Coronary artery (tissue), 2 donors: ENCODE measurements at places on chromosomes 2 and 18.

- no peak for DNase-seq
Measured at GRCh38 chr2:133352719-133353118, 215.5 kb downstream of the NCKAP5 start.

DNA sequence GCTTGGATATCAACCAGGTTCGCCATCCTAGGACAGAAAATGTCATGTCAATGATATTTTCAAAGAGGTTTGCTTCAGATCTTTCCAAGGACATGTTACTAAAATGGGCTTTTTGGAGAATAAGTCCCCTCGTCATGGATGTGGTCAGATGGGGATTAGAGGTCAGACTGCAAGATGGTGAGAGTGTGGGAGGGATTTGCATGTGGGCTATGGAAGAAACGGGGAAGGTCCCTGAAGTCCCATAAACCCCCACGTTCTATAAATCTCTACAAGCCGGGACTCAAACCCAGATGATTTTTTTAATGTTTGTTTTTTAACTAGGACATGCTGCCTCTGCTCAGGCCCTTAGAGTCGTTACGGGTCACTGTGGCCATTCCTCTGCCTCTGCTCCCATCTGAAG, 37.7 kb upstream of the IGFBP5 start:
- no peak for DNase-seq

DNA sequence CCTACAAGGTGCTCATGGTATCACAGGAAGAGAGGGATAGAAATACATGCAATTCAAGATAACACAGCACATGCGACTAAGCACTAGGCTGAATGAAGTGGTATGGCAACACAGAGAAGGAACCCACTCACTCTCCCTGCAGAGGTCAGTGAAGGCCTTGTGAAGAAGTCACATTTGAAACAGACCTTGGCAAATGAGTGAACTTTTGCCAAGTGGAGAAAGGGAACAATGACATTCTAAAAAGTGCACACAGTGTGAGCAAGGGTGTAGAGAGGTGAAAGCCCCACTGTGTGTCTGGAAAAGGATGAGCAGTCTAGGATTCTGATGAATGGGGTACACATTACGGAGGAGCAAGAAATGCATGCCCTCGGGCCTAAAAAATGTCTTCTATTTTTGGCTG, 23.3 kb downstream of the KLF7 start:
- DNase-seq, result no peak

- peak; percentile 84 for DNase-seq
Measured at GRCh38 chr18:13530879-13531387, 195.4 kb downstream of the FAM210A start.

DNA sequence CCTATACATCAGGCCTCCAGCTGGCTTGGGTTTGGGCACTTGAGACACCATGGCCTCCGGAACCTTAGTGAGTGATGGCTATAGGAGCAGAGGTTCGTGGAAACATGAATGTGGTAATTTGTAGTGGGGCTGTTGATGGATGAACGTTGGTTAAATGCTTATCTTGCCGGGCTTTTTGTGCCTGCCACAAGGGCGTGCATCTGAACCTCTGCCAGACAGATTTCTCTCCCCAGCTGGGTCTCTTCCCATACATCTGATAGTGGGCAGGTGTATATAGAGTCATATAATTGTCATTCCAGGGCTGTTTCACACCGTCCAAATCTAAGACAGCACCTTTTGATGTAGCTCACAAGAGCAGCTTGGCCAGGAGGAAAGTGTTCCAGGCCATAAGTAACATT, 14.7 kb downstream of the LAMA3 start:
- peak; percentile 52 for DNase-seq

GRCh38 chr2:69945941-69946340, 15.5 kb downstream of the ASPRV1 start:
- no peak for DNase-seq

DNA sequence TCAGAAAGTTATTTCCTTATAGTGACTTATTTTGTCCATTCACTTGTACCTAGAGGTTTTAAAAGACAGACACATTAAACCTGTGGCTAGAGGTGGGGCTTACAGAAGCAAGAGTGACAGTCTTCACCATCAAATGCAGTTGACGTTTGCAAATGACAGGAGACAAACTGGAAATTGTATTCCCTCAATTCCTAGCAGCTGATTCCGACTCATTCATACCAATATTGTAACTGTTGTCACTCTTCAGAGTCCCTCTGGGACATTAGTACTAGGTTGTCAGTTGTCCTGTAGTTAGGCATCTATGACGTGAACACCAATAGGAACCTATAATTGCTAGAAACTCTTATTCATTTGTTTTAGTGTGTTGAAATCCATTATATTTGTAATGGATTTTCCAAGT, 794.7 kb downstream of the DCC start:
- DNase-seq, result no peak

- DNase-seq, result no peak
Measured at GRCh38 chr18:55110436-55110835, 151.2 kb upstream of the CCDC68 start.

GRCh38 chr2:73104933-73105332, 7.8 kb downstream of the RAB11FIP5 start:
- DNase-seq, result peak; percentile 52

DNA sequence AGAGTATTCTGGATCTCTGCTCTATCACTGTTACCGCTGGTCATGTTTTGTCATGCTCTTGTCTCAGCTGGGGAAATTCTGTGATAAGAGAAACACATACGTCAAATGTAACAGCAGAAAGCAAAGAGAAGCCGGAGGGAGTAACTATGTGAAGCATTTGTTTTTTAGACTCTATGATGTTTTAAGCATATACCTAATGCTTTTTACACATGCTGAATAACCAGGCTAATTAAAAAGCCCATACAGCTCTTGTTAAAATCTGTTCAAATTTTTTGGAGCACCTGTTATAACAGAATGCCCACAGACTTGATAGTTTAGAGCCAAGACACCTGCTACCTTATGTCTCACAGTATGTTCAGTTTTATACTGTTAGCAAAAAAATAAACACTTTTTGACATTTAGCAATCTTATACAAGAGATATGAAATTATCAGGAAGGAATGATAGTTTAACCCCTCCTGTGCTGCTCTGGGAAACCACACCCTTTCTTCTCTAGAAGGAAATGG, 92.3 kb upstream of the TANK start:
- no peak for DNase-seq

- no peak for DNase-seq
Measured at GRCh38 chr2:151297882-151298281, 8.4 kb upstream of the NMI start.

DNA sequence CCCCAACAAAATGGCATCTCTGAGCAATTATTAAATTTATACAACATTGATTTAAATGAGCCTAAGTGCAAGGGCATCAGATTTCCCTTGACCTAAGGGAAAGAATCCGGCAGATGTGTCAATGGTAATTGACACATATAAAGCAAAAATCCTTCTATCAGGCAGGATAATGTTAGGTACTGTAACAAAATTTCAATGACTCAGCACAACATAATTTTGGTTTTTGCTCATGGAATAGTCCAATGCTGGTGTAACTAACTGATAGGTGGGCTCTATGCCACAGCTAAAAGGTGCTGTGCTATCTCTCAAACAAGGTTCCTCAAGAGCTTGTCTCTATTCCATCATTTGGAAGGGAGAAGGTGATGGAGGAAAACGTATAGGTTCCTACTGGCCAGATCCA, 68.3 kb upstream of the MEIS1 start:
- no peak for DNase-seq

DNA sequence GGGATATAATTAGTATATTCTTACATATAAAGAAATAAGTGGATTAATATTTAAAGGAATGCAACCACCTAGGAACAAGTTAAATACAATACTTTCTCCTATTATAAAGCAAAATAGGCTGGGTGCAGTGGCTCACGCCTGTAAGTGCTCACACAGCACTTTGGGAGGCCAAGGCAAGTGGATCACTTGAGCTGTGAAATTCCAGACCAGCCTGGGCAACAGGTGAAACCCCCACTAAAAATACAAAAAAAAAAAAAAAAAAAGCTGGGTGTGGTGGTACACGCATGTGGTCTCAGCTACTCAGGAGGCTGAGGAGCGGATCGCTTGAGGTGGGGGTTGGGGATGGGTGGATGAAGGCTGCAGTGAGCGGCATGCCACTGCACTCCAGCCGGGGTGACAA, 286.2 kb upstream of the EPC2 start:
- DNase-seq, result no peak
